HCT116 (cell line): ENCODE measurements at places on chromosomes 6 and 20. TPM values are rescaled to one million over a fixed set of nuclear protein-coding genes. Genes with fewer than 3 reads are reported as not detected.

MOG gene
- not detected for total RNA-seq

SAMD5 gene
- 4.0 TPM for total RNA-seq

DNA sequence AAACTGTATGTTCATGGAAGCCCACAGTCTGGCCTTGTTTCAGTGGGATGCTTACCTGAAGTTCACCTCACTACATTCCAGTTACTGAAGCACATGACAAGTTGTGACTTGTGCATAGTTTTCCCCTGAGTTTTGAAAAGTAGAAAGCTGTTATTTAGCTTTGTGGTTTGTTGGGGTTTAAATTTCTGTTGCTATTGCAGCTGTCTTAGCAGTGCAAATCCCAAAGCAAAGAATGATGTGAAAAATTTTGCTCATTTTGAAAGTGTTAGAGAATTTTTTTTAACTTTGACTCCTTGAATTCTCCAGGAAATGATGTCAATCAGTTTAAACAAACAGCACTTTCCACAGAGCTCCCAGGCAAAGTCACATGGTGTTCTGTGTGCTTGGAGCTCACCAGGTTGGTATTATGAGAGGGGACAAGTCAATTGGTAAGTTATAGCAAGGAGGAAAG, 268.4 kb downstream of the ADGRG6 start:
- H3K4me3 ChIP-seq, result no peak overlapping the region
- H3K27ac ChIP-seq, result no peak overlapping the region
- H3K27me3 ChIP-seq, result no peaks in the 10 kb centered on the region

GRCh38 chr20:48962976-48963771, 41.7 kb downstream of the ARFGEF2 start:
- no peak for DNase-seq
- no peak overlapping the region for H3K27ac ChIP-seq
- H3K27me3 ChIP-seq, result no peaks in the 10 kb centered on the region

GRCh38 chr20:15547119-15547518, 1026.1 kb downstream of the KIF16B start:
- H3K36me3 ChIP-seq, result no peaks in the 10 kb centered on the region
- no peak overlapping the region for H3K4me3 ChIP-seq
- no peak overlapping the region for H3K27ac ChIP-seq
- H3K27me3 ChIP-seq, result no peaks in the 10 kb centered on the region
